ENCODE measurements at places on chromosomes 5 and 9. TPM values are rescaled to one million over a fixed set of nuclear protein-coding genes. Genes with fewer than 3 reads are reported as not detected.

Gene CEL
- 3.0 TPM for total RNA-seq

Gene PAXX
- total RNA-seq, result 23.6 TPM

- no peaks in the 10 kb centered on the region for H3K27me3 ChIP-seq
- H3K36me3 ChIP-seq, result no peaks in the 10 kb centered on the region
- DNase-seq, result no peak
- no peaks in the 10 kb centered on the region for H3K4me1 ChIP-seq
- H3K27ac ChIP-seq, result no peak overlapping the region
Observed at GRCh38 chr9:12503606-12504122, 189.5 kb upstream of the TYRP1 start.

DNA sequence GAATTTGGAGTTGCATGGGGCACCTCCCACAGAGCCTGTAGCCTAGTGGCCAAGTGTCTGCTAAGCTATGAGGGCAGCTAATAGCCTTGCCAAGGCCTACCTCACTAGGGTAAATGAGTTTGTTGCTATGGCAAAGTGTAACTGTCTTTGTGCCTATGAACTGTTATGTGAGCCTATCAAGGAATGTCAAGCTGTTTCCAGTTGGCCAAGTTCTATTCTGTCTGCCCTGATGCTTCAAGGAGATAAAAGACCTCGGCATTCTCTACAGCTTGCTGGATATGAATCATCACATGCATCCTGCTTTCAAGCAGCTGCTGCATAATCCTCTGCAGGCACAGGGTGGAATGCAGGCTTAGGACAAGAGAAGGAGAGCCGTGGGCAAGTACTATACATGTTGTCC, 69.8 kb upstream of the CCDC112 start:
- H3K4me3 ChIP-seq, result no peak overlapping the region
- no peaks in the 10 kb centered on the region for H3K27me3 ChIP-seq
- H3K4me1 ChIP-seq, result no peaks in the 10 kb centered on the region
- H3K27ac ChIP-seq, result no peak overlapping the region
- no peak for DNase-seq
- H3K36me3 ChIP-seq, result no peaks in the 10 kb centered on the region

GRCh38 chr5:65753189-65753588, 31.2 kb downstream of the NLN start:
- DNase-seq, result no peak
- H3K36me3 ChIP-seq, result no peaks in the 10 kb centered on the region
- no peak overlapping the region for H3K4me3 ChIP-seq
- H3K27me3 ChIP-seq, result no peaks in the 10 kb centered on the region
- H3K27ac ChIP-seq, result no peak overlapping the region

GRCh38 chr9:72338631-72339030, 26.4 kb downstream of the ZFAND5 start:
- no peak overlapping the region for H3K27ac ChIP-seq
- no peaks in the 10 kb centered on the region for H3K36me3 ChIP-seq
- no peak for DNase-seq
- no peaks in the 10 kb centered on the region for H3K4me1 ChIP-seq
- no peaks in the 10 kb centered on the region for H3K27me3 ChIP-seq
- H3K4me3 ChIP-seq, result no peak overlapping the region

- no peak overlapping the region for H3K4me3 ChIP-seq
- H3K27ac ChIP-seq, result no peak overlapping the region
- no peak for DNase-seq
- no peaks in the 10 kb centered on the region for H3K4me1 ChIP-seq
Observed at GRCh38 chr5:14115323-14115895, 27.7 kb upstream of the TRIO start.

Gene PIP5K1B
- total RNA-seq, result 0.97 TPM

DNA sequence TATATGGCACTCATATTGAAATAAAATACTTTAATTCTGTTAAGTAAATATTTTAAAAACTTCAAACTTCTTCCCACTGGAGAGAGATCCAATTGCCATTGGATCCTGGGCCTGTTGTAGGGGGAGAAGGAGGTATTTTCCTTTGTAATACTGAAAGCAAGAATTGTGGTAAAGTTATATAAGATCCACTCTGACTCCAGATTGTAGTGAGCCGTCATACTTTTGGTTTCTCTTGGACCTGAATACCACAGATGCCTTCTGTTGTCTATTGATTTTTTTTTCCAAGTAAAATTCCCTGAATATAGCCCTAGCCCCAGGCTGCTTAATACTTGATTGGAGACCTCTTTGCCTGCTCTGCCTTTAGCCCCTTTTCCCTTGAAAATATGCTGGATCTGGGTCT, 86.9 kb downstream of the ATG10 start:
- H3K36me3 ChIP-seq, result no peaks in the 10 kb centered on the region
- H3K27ac ChIP-seq, result no peak overlapping the region
- H3K4me3 ChIP-seq, result no peak overlapping the region
- H3K4me1 ChIP-seq, result peaks cover 4% of the 10 kb centered on the region
- DNase-seq, result no peak

GRCh38 chr9:134320126-134320867, 6.0 kb upstream of the RXRA start:
- H3K27ac ChIP-seq, result no peak overlapping the region
- H3K27me3 ChIP-seq, result no peaks in the 10 kb centered on the region
- H3K36me3 ChIP-seq, result no peaks in the 10 kb centered on the region
- H3K4me1 ChIP-seq, result peaks cover 9% of the 10 kb centered on the region
- DNase-seq, result peak; percentile 43

DNA sequence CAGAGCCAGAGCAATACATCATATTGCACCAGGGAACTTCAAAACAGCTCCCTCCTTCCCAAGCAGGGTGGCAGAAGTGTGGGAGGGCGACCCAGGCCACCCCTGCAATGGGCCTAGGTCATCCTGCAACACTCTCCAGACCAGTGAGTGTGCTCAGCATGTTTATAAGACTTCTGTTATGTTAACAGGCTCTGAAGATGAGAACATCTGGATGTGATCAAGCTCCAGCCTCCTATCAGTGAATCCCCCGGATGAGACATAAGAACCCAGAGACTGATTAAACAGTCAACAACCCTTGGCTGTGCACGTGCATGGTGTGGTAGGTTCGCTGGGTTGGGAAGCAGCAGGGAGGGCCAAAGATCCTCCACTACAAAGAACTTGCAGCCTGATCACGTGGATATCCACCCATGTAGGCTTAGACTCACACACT, 63.3 kb downstream of the ABCA1 start:
- H3K27ac ChIP-seq, result no peak overlapping the region
- DNase-seq, result no peak
- peaks cover 26% of the 10 kb centered on the region for H3K4me1 ChIP-seq

Gene IL31RA
- total RNA-seq, result 0.24 TPM

Gene GABRB2
- total RNA-seq, result not detected

DNA sequence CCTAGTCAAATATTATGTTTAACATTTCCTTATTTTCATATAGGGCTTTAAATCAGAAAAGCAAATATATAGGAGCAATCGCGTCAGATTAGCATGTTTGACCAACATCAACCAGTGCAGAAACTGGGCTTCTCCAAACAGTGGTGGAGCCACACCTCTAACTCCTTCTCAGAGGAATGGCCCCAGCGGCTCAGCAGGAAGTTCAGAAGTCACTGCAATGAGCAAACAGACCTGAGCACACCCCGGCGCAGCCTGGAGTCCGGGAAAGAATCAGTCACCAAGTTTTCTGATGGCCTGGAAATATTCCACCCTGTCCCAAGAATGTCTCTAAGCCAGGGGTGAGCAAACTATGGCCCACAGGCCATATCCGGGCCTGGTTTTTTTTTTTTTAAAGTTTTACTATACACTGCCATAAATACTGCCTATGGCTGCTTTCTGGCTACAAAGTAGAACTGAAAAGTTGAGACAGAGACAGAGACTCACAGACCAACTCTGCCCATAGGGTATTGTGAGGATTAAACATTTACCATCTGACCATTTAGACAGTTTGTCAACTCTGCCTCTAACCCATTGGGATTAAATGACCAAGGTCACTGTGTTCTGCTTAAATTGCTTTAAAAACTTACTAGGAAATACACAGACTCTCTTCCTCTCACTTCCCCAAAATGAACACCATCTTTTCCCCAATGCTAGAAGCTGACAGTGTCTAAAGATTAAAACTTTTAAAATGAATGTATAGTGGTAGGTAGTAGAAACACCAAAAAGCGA, 5.4 kb downstream of the GOLM1 start:
- no peak for DNase-seq
- H3K4me1 ChIP-seq, result no peaks in the 10 kb centered on the region
- H3K27me3 ChIP-seq, result no peaks in the 10 kb centered on the region
- no peaks in the 10 kb centered on the region for H3K36me3 ChIP-seq

GRCh38 chr5:120628156-120628555, 164.1 kb downstream of the PRR16 start:
- DNase-seq, result no peak
- H3K27ac ChIP-seq, result no peak overlapping the region
- no peak overlapping the region for H3K4me3 ChIP-seq
- no peaks in the 10 kb centered on the region for H3K4me1 ChIP-seq
- no peaks in the 10 kb centered on the region for H3K27me3 ChIP-seq

- no peak overlapping the region for H3K27ac ChIP-seq
- no peak overlapping the region for H3K4me3 ChIP-seq
- H3K4me1 ChIP-seq, result no peaks in the 10 kb centered on the region
- H3K36me3 ChIP-seq, result no peaks in the 10 kb centered on the region
- no peak for DNase-seq
Observed at GRCh38 chr5:68382640-68383039, 167.1 kb downstream of the PIK3R1 start.

Gene TTC33
- 18.8 TPM for total RNA-seq

Gene THBS4
- 5.1 TPM for total RNA-seq
